ENCODE measurements at places on chromosomes 16 and 17.

DNA sequence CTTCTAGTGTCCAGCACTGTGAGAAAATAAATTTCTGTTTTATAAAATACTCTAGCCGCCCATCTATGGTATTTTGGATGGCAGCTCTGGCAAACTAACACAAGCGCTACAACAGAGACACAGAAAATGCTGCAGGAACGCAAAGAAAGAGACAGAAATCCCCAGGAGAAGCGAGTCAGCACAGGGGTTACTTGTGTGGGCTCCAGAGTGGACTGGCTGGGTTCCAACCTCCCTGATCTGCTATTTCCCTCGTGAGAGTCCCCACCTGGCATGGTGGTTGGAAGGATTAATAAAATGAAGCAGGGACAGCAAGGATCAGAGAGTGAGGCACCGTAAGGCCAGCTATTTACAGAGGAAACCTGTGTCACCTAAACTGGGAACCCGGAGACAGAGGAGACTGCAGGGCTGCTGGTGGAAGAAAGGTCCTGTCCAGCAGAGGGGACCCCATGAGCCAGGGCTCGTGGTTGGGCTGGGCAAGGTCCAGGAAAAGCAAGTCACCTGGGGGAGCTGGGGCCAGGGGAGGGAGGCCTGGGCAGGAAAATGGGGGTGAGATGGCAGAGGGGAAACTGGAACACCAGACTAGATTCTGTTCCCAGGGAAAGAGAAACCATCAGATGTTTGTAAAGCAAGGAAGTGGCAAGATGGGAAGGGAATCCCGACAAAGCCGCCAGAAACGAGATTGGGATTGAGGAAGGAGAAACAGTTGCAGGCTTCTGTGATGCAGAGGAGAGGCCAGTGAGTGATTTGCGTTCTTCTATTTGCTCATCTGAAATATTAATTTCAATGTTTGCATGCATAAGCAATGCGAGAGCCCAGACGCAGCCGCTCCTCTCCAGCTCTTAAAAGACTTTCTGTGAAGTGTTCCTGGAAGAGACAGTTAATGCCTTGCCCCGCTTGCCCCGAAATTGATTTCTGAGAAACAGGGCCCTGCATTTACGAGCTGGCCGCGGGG, 63.0 kb upstream of the TEKT3 start:
- no peak for DNase-seq

DNA sequence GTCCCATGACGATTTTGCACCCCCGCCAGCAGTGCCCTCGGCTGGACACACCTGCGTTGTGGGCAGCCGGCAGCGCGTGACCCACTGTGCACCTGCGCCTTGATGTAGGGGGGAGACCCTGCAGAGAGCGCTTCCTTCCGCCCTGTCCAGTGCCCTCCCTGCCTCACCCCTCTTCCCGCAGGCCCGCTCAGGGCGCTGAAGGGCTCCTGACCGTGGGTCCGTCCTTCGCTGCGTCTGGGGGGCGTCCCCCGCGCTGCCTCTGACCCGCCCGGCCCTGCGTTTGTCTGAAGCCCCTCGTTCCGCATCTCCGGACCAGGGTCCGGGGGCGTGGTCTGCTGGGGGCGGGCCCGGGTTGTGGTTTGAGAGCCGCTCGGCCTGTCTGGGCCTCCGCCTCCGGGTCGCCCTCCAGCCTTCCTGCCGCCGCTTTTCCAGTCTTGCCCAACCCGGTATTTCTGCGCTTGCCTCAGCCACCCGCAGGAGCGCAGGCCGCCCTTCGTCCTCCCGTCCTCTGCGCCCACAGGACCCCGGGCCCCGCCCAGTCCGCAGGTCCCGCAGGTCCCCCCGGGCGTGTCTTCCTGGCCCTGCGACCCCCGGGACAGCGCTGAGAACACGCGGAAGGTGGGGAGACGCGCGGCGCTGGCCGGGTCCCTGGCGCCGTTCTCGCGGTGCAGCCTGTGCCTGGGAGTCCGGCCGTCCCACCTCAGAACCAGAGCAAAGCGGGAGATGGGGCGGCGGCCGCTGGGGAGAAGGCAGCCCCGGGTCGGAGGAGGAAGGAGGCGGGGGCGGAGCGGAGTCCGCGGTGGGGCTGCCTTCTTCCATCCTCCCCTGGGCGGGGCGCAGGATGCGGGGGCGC, 4.0 kb upstream of the IL17C start:
- no peak for DNase-seq

DNA sequence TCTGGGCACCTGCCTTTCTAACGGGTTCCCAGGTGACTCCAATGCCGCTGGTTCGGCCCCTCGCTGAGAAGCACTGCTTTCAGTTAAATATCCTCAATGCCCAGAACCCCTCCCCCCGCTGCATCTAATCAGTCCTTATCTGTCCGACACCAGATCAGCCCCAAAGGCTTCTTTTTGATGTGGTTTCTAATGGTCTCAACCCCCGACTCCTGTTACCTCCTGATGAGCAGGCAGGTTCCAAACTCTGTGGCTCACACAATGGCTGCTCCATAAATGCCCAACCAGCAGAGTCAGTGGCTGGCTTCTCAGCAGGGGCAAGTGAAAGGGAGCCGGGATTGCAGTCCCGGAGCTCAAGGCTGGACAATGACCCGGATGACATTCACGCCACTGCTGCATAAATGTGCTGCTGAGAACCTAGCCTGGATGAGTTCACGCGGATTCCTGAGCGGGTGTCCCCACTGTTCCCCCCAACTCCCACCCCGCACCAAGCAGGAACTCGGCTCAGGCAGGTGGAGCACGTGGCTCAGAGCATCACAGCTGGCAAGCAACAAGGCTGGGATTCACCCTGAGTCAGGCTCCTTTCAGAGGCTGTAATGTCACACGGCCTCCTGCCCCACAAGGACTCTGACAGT, 1.0 kb upstream of the SLC38A8 start:
- DNase-seq, result no peak

DNA sequence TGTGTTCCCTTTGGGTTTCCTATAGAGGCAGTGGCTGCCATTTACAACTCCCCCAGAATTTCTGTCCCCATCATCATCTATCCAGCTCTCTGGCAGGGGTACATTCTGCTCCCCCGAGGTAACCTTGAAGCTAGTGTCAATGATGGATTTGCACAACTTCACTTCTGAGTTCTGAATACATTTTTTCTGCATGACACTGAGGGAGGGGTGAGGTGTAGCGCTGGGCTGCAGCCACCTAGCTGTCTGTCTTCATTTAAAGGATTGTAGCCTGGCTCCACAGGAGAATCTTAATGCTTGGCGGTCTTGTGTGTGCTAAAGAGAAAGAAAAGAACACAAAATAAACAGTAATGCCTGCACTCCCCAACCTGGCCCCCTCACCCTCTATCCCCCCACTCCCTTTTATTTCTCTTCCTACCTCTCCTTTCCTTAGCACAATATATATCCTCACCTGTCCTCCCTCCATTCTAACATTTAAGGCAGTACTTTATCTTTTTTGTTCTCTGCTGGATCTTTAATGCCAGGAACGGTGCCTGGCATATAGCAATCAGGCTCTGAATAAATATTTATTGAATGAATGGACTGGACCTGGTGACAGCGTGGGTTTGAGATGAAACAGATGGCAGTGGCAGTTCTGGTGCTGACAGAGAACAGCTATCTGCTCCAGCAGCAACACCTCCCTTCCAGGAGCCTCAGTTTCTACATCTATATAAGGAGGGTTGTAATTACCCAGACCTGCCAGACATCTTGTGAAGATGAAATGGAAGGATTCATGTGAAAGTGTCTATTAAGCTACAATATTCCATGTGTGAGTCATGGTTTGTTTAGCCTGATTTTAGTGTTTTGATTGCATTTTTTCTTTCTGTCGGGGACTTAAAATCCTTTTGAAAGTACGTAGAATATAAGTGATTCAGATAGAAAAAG, 163.5 kb upstream of the CDH11 start:
- no peak for DNase-seq

DNA sequence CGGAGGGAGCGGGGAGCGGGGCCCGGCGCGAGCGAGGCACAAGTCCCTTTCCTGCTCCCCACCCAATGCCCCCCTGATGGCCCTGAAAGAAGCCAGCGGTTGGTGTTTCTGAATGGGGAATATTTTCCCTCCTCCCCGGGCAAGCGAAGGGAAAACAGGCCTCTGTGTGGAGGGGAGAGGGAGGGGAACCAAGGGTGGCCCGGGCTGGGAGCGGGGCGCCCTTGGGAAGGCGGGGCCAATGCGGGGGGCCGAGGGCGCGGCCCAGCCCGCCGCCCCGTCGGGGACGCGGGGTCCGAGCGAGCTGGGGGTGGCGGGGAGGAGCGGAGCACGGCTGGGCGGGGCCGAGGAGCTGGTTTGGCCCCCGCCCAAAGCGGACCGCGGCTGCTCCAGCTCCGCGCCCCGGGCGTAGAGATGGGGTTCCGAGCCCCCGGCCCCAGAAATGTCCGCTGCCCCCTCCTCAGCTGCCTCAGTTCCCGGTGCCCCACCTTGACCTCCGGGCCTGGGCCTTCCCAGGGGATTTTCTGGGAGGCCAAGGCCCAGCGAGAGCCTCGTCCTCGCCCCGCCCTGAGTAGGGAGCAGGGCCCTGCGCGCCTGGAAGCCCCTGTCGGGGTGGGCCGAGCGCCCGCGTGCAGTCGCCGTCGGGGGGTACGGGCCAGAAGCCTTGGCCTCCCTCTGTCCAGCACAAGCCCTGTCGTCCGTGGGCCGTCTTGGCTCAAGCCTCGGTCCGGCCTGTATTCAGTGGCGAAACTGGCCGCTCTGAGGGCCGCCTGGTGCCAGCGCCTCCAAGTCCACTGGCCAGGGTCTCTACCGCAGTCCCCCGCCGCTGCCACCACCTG, 3.9 kb upstream of the HEXIM1 start:
- DNase-seq, result no peak

- DNase-seq, result no peak
Observed at GRCh38 chr17:2695243-2695960, 16.2 kb downstream of the CLUH start.

GRCh38 chr17:35025541-35025940, 38.0 kb downstream of the RFFL start:
- no peak for DNase-seq

GRCh38 chr17:40556198-40556661, 9.0 kb downstream of the CCR7 start:
- no peak for DNase-seq

GRCh38 chr16:82926500-82926899, 299.7 kb downstream of the CDH13 start:
- DNase-seq, result no peak

GRCh38 chr17:31433091-31433790, 41.8 kb downstream of the RAB11FIP4 start:
- DNase-seq, result no peak

DNA sequence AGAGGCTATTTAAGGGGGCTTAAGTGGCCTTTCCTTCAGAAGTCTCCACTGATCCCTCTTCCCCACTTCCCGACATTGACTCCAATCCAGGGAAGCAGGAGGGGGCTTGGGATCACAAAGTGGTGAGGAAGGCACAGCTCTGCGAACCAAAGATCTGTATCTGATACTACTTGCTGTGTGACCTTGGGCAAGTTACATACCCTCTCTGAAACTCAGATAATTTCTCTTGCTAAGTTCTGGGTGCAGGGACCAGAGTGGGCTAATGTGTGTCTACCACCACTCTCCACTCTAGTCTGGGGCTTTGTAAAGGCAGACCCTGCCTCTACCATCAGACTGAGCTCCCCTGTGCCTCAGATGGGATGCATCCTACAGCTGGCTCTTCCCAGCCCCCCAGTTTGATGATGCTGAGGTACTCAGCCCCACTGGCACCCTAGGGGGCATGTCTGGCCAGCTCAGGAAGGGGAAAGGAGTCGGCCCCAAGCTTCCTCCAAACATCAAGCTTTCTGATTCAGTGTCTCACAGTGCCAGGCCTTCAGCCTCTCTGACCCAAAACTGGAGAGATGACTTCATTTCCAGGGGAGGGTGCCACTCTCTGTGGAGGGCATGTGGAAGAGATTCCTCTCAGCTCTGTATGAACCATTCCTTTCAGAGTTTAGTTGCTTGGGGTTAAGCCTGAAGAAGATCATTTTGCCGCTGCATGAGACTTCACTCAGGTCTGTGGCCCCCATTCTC, 10.9 kb downstream of the DLX4 start:
- no peak for DNase-seq

- DNase-seq, result no peak
Observed at GRCh38 chr17:62684179-62684578, 56.7 kb downstream of the MRC2 start.

DNA sequence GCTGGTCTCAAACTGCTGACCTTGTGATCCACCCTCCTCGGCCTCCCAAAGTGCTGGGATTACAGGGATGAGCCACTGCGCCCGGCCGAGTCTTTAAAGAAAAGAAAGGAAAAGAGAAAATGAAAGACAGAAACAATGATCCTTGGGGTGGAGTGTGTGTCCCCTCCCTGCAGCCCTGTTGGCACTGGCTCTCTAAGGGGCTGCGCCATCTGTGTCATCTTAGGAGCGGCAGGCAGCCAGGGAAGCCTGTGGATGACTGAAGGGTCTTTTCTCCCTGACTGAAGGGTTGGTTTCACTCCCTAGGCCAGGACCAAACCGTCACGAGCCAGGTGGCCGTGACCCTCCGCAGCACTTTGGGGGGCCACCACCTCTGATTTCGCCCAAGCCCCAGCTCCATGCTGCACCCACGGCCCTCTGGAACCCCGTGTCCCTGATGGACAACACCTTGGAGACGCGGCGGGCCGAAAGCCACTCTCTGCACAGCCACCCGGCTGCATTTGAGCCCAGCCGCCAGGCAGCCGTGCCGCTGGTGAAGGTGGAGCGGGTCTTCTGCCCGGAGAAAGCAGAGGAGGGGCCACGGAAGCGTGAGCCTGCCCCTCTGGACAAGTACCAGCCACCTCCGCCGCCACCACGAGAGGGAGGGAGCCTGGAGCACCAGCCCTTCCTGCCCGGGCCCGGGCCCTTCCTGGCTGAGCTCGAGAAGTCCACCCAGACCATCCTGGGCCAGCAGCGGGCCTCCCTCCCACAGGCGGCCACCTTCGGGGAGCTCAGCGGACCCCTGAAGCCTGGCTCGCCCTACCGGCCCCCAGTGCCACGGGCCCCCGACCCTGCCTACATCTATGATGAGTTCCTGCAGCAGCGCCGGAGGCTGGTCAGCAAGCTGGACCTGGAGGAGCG, 27.7 kb downstream of the GINS2 start:
- DNase-seq, result no peak

GRCh38 chr17:68963958-68964357, 8.8 kb upstream of the ABCA8 start:
- DNase-seq, result no peak

DNA sequence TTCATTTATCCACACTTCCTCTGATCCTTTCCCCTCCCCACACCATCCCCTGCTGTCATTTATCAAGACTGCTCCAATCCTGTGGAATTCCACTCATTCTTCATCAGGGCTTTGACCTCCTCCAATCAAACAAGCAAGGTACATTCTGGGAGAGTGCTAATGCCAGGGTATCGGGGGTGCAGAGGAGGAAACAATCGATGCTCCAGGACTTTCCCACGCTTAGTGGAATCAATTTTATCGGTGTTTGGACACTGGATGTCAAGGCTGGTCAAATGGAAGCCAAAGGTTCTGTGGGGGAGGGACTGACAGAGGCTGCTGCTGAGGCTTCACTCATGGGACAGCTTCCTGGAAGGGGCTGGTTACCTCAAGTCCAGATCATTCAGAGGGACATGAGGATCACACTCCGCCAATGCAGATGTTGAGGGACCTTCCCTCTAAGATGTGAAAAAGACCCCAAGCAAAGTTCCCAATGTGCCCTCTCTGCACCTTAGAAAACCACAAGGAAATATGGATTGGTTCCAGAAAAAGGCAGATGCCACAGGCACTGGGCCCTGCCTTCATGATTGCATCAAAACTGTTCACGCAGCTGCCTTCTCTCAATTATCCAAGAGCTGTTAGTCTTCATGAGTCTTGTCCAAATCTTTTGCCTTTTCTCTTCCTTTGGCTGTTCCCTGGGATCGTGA, 44.7 kb upstream of the SOX9 start:
- DNase-seq, result no peak

Data from HTR-8/SVneo (cell line).